Stimulated activated CD4-positive, alpha-beta T cell treated with anti-CD3 and anti-CD28 coated beads, TNF-alpha, amount 100 ng/mL, for 48 hours (primary cell): ENCODE measurements at places on chromosomes 16 and 17.

DNA sequence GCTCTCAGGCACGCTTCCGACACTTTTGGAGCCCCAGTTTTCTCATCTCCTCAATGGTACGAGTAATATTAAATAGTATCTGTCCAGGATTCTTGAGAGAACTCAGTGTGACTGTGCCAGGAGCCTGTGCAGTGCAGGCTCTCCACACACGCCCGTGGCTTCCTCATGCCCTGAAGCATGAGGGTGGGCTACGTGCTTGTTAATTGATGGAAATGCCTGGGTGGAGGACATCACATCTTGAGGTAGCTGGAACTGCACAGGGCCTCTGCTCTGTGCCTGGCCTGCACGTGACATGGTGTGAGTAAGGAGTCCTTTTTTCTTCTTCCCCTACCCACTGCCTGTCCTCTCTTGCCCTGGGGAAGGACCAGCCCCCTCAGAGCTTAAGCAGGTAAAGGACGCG, 43.1 kb upstream of the LHX1 start:
- no peak for DNase-seq

GRCh38 chr16:61432421-61432820, 603.8 kb downstream of the CDH8 start:
- no peak for DNase-seq

DNA sequence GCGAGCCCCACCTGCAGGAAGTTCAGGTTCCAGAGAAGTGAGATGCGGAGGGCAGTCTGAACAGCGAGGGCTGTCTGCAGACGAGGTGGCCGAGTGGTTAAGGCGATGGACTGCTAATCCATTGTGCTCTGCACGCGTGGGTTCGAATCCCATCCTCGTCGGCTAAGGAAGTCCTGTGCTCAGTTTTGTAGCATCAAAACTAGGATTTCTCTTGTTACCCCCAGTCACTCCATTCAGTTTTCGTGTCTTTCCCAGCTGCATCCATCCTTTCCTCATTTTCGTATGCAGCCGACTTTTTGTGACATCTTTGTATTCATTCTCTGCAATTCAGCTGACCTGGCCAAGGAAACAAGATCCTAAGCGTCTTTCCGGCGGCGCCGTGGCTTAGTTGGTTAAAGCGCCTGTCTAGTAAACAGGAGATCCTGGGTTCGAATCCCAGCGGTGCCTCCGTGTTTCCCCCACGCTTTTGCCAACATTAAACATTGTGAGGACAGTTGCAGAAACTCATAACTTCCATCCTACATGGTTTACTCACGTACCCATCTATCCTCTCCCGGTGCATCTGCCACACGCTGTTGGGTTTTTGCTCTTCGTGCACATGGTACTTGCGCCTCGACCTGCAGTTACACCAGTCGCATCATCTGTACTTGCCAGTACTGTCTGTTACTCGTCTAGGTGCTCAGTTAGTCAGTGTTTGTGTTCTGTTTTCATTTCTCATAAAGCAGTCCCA, 3.0 kb downstream of the BORCS6 start:
- peak; percentile 95 for DNase-seq

DNA sequence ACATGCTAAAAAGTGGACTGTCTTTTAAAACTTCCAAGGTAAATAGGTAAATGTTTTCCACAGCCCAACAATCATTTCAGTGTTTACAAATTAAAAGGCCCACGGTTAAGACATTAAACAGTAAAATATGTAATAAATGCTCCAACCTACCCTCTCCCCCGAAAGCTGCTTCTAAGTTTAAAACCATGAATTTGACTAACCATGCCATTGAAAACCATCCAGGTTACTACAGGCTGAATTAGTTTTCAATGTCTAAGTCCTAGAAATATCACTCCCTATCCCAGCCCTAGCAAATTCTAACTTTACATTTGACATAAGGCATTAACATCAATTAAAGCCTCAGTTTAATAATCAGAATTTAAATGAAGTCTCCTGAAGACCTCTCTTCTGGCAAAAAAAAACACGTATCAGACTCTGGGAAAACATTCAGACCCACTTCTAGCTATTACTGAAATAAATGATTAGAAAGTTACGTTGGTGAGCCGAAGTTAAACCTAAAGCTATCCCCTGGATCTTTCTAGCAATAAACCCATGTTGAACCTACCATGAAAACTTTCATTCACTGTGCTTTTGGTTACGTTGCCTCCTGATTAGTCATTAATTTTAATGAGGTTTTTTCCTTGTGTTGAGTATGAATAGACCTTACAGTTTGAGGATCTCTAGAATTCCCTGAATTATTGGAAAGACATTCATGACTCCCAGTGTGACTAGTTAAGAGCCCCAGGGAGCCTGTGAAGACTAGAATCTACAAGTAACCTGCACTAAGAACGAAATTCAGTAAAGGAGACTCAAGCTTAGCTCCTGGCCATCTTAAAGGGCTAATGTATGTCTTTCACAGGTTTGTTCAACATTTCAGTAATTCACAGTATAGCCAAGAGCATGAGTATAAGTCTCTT, 1.7 kb upstream of the POLG2 start:
- no peak for DNase-seq

DNA sequence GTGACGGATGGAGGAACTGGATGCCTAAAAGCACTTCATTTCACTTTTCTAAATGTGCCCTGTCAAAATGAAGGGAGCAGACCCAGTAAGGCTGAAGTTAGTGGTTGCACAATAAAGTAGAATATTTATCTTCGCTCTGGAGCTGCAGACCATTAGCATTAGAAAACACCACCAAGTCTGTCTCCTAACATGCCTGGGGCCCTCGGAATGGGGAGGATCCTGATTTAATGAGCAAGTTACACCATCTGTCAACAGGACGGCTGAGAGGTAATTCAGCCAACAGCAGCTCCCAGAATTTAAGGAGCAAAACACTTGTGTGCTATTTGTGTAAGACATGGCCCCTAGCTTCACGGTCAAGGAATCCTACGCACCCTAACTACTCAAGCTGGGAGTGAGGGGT, 22.3 kb downstream of the CA10 start:
- no peak for DNase-seq

GRCh38 chr17:61283043-61283442, 116.6 kb upstream of the TBX2 start:
- no peak for DNase-seq

GRCh38 chr16:13148836-13149235, 247.4 kb downstream of the SHISA9 start:
- DNase-seq = no peak

GRCh38 chr16:57262841-57263540, 17.9 kb downstream of the ARL2BP start:
- DNase-seq = no peak

DNA sequence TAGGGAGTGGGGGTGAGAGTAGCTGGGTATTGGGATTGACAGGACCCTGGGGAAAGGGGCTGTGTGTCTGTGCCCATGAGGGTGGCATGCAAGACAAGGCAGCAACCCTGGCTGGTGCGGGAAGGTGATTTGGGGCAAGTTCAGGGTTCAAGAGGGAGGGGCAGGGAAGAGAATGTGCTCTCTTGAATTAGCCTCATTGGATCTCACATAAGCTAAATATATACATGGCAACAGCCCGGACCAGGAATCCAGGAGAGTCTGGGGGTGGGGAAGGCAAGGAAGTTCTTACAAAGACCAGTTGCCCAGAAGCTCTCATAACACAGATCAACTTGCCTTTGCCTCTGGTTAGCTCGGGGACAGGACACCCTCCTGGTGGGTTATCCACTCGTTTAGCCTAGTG, 73.3 kb downstream of the IRX3 start:
- DNase-seq = no peak

GRCh38 chr17:61328351-61328750, 71.3 kb upstream of the TBX2 start:
- DNase-seq = no peak

- no peak for DNase-seq
Measured at GRCh38 chr17:50535407-50535806, 2.9 kb downstream of the EPN3 start.

- DNase-seq = no peak
Measured at GRCh38 chr17:79600681-79601131, 10.1 kb downstream of the RBFOX3 start.

DNA sequence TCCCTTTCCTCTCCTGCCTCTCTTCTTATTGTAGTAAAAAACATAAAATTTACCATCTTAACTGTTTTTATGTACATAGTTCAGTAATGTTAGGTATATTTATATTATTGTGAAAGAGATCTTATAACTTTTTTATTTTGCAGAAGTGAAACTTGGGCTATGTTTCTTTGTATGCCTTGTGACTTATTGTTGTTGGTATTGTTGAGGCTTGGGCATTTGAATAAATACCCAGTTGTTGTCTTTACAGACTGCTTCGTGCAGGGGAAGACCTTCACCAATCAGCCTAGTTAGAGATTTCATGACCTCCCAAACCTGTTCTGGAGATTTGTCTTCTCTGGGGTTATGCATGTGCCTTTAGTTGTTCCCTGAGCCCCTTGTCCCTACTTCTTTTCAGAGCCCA, 31.9 kb downstream of the REXO5 start:
- DNase-seq = no peak

DNA sequence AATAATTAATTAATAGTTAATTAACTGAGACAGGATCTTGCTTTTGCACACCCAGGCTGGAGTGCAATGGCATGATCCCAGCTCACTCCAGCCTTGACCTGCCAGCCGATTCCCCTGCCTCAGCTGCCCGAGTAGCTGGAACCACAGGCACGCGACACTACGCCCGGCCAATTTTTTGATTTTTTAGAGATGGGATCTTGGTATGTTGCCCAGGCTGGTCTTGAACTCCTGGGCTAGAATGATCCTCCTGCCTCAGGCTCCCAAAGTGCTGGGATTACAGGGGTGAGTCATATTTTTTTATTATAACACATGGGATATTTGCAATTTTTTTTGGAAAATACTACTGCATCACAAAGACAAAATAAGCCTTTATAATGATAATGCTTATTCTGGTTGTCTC, 30.4 kb upstream of the BCAR1 start:
- DNase-seq = no peak

- no peak for DNase-seq
Measured at GRCh38 chr16:29896841-29897240, 2.5 kb downstream of the SEZ6L2 start.
